Activated CD8-positive, alpha-beta T cell treated with anti-CD3 and anti-CD28 coated beads for 36 hours (primary cell): ENCODE measurements at places on chromosomes 5 and 9. TPM values are rescaled to one million over a fixed set of nuclear protein-coding genes. Genes with fewer than 3 reads are reported as not detected.
A peak's percentile ranks its signal among the peaks of the same experiment; 100 is the strongest.

Gene TSSK1B
- total RNA-seq = not detected

Gene PMPCA
- 128 TPM for total RNA-seq

Gene CER1
- total RNA-seq = not detected

Gene ZDHHC11B
- total RNA-seq = not detected

Gene FOXD4L3
- total RNA-seq = not detected

Gene GRM6
- not detected for total RNA-seq

Gene VPS13A
- total RNA-seq = 37.0 TPM

Gene CCDC183
- total RNA-seq = 0.20 TPM

Gene PCDHA1
- not detected for total RNA-seq

Gene ARID3C
- total RNA-seq = 0.32 TPM

DNA sequence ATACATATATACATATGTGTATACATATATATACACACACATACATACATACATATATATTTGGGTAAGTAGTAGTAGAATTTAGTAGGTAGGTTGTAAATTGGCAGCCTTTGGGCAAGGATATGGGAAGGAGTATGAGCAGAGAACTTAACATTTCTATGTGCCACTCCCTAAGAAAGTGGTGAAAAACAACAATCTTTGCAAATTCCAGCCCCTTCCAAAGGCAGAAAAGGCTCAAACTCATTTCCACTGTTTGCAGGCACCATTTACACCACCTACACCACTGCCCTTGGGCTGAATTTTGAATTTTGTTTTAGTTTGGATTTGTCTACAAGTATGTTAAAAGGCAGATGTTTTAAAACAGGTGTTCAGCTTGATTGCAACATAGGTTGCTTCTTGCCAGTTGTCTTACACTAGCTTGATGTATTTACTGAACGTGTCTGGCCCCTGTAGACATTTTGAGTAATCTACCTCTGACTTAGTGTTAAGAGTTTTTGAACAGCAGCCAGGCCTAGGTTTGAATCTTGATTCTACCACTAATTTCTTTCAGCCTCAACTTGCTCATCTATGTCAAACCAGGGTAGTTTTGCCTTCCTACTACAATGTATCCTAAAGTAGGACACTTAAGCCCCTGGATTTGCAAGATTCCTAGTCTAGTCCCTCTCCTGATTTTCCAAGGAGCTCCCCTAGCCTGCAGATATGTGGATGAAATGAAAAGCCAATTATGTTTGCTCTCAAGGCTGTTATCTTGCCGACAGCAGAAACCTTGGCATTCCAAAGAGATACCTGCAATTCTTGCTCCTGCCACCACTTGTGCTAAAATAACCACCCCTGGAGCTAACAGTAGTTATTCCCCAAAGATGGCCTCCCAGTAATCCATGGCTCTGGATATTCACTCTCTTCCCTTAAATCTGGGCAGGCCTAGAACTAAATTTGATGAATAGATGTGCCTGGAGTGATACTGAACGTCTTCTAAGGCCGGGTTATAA lies 156.2 kb upstream of the SLC44A1 start:
- no peak overlapping the region for H3K27ac ChIP-seq
- no peak for DNase-seq
- H3K27me3 ChIP-seq = no peaks in the 10 kb centered on the region
- H3K4me3 ChIP-seq = no peak overlapping the region

DNA sequence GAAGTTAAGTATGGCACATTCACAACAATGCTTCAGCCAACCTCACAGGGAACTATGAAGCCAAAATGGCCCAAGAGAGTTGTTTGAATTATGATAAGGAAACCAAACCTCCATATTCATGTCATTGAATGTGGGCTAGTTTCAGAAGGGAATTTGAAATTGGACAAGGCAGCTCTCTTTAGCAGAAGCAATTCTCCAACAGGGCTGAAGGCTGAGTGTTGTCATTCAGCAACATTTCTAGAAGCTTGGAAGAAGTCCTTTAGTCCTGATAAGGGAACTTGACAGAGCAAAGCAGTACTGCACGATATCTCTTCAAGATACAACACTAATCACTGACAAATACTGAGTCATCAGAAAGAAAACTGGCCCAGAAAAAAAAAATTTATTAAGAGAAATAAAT lies 115.4 kb downstream of the SLC25A46 start:
- peaks cover 7% of the 10 kb centered on the region for H3K27me3 ChIP-seq
- DNase-seq = no peak
- H3K27ac ChIP-seq = no peak overlapping the region
- H3K4me3 ChIP-seq = no peak overlapping the region
- H3K4me1 ChIP-seq = no peaks in the 10 kb centered on the region

- no peak for DNase-seq
- H3K4me3 ChIP-seq = no peak overlapping the region
- H3K36me3 ChIP-seq = peaks cover 1% of the 10 kb centered on the region
- H3K4me1 ChIP-seq = no peaks in the 10 kb centered on the region
- H3K27me3 ChIP-seq = no peaks in the 10 kb centered on the region
These were observed 105.6 kb downstream of the CSNK1G3 start for GRCh38 chr5:123617561-123617960.

- H3K27me3 ChIP-seq = peaks cover 11% of the 10 kb centered on the region
- peak overlapping the region; percentile 71 for H3K4me3 ChIP-seq
- no peak overlapping the region for H3K27ac ChIP-seq
- peaks cover 38% of the 10 kb centered on the region for H3K4me1 ChIP-seq
These were observed 1.2 kb downstream of the PDLIM7 start for GRCh38 chr5:177496070-177496726.

DNA sequence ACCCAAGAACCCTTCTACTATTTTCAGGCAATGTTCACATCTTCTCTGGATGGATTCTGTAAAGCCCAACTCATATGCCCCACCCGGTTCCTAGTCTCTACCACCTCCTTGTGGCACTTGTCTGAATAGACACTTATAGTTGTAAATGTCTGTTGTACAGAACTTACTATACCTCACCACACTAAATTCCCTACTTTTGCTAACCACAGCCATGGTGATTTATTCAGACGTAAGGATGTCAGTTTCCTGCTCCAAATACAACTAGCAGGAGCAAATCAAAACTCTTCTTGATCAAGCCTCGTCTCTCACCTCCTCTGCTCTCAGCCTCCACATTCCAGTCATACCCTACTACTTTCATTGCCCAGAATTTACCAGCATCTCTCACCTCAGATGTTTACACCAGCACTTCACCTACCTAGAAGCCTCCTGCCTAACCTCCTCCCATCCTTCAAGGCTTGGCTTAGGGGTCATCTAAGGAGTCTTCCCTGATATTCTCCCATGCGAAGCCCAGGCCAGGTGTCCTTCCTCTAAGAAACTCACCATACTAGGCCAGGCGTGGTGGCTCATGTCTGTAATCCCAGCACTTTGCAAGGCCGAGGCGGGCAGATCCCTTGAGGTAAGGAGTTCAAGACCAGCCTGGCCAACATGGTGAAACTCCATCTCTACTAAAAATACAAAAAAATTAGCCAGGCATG lies 75.5 kb downstream of the MAPKAP1 start:
- H3K4me3 ChIP-seq = no peak overlapping the region
- peak; percentile 48 for DNase-seq
- peak overlapping the region; percentile 74 for H3K27ac ChIP-seq
- peaks cover 80% of the 10 kb centered on the region for H3K4me1 ChIP-seq
- H3K36me3 ChIP-seq = peaks cover 11% of the 10 kb centered on the region

- peaks cover 33% of the 10 kb centered on the region for H3K27me3 ChIP-seq
- DNase-seq = no peak
- H3K27ac ChIP-seq = no peak overlapping the region
- no peaks in the 10 kb centered on the region for H3K36me3 ChIP-seq
- H3K4me3 ChIP-seq = no peak overlapping the region
These were observed 2.4 kb upstream of the DAB2 start for GRCh38 chr5:39427229-39427628.

DNA sequence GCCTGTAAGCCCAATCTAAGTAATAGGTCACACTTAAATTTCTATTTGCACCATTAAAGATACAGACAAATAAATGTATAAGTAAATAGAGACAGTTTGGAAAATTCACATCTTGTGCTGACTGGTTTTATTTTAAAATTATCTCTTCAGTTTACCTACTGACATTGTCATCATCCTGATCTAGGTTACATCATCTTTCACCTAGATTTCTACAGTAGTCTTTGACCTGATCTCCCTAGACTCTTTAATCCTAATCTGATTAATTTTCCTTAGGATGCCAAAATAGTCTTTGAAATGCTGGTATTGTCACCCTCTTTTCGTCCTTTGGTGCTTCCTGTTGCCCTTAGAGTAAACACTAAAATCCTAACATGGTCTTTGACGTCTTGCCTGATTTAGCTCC lies 43.9 kb downstream of the NDUFS4 start:
- H3K4me3 ChIP-seq = no peak overlapping the region
- no peak overlapping the region for H3K27ac ChIP-seq
- no peaks in the 10 kb centered on the region for H3K27me3 ChIP-seq
- DNase-seq = no peak
- peaks cover 41% of the 10 kb centered on the region for H3K36me3 ChIP-seq

DNA sequence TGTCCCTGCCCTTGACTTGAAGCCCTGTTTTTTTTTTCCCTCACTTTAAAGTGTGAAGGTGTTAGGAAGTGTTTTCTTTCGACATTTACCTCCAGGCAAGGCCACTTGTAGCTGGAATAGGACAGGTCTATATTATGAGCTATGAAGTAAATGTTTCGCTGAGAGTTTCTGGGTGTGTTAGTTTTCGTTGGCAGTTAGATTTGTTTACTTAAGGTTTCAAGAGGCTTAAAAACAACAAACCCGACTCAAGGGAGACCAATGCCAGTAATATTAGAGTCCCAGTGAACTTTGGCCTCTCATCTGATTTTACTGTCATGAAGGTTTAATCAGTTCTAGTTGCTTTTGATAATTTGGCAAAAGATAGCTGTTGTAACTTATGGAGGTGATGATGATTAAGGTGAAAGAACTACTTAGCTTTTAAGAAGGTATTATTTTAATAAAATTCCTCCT lies 25.2 kb downstream of the OCLN start:
- no peaks in the 10 kb centered on the region for H3K36me3 ChIP-seq
- H3K27me3 ChIP-seq = no peaks in the 10 kb centered on the region
- no peak overlapping the region for H3K4me3 ChIP-seq
- no peaks in the 10 kb centered on the region for H3K4me1 ChIP-seq
- DNase-seq = no peak
- no peak overlapping the region for H3K27ac ChIP-seq

DNA sequence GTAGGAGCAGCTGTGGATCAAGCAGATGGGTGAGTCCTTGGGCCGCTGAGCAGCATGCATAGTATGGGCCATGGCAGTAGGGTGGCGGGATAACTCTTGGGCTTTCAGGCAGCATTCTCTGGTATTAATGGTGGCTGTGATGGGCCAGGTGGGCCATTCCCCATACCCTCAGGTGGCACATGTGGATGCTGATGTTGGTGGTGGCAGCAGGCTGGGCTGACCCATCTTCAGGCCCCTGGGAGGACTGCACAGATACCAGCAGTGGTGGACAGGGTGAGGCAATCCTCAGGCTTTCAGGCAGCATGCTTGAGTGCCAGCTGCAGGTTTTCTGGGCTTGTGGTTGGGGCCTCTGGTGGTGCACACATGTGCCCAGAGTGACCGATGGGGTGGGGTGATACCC lies 27.1 kb upstream of the C6 start:
- H3K4me3 ChIP-seq = no peak overlapping the region
- H3K27ac ChIP-seq = no peak overlapping the region
- no peaks in the 10 kb centered on the region for H3K36me3 ChIP-seq
- H3K4me1 ChIP-seq = no peaks in the 10 kb centered on the region

GRCh38 chr5:143360755-143361154 lies 42.7 kb downstream of the NR3C1 start:
- peaks cover 71% of the 10 kb centered on the region for H3K4me1 ChIP-seq
- DNase-seq = no peak
- H3K27me3 ChIP-seq = no peaks in the 10 kb centered on the region
- peaks cover 31% of the 10 kb centered on the region for H3K36me3 ChIP-seq

GRCh38 chr9:135901031-135901758 lies 6.2 kb downstream of the CAMSAP1 start:
- H3K36me3 ChIP-seq = peaks cover 41% of the 10 kb centered on the region
- DNase-seq = no peak
- H3K4me1 ChIP-seq = peaks cover 63% of the 10 kb centered on the region
- no peak overlapping the region for H3K4me3 ChIP-seq
- no peaks in the 10 kb centered on the region for H3K27me3 ChIP-seq
- no peak overlapping the region for H3K27ac ChIP-seq

- no peak overlapping the region for H3K27ac ChIP-seq
- DNase-seq = no peak
- no peak overlapping the region for H3K4me3 ChIP-seq
- H3K36me3 ChIP-seq = no peaks in the 10 kb centered on the region
- H3K27me3 ChIP-seq = peaks cover 27% of the 10 kb centered on the region
These were observed 7.6 kb upstream of the PPP1R26 start for GRCh38 chr9:135471791-135472640.

DNA sequence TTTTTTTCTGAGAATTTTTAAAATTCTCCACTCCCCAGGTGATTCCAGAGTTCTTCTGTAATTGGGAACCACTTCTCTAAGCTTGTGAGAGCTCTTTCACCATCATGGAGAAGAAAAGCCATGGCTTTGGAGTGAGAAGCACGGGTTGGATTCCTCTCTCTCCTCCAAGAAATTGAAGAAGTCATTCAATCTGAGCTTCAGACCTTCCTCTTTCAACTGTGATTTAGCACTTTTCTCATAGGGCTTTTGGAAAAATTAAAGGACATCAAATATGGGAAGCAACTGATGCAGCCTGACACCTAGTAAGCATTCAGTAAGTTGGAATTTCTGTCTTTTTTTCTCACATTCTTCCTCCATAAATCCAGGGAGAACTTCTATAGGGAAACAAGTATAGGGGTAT lies 580.4 kb upstream of the KLF4 start:
- no peaks in the 10 kb centered on the region for H3K36me3 ChIP-seq
- no peaks in the 10 kb centered on the region for H3K4me1 ChIP-seq
- no peak overlapping the region for H3K4me3 ChIP-seq
- DNase-seq = no peak

DNA sequence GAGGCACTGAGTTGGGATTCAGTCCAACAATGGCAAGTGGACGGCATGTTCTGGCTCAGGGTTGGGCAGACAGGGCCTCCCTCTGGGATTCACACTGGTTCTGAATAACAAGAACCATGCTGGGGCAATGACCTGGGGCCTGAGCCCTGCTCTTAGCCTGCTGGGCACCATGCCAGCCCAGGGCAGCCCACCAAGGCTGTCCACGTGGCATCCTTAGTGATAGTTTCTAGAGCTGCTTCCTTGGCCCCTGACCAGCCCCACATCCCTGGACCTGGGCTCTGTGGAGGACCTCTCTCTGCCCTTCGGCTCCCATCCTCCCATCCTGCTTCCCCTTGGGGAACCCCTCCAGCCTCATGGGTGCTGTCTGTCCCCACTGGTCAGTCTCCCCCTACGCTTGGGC lies 22.3 kb upstream of the OLFM1 start:
- H3K27me3 ChIP-seq = peaks cover 2% of the 10 kb centered on the region
- no peak overlapping the region for H3K4me3 ChIP-seq
- no peaks in the 10 kb centered on the region for H3K4me1 ChIP-seq
- DNase-seq = no peak
